ENCODE measurements at places on chromosomes 11 and 22.

GRCh38 chr11:977830-978720 lies 52.4 kb downstream of the AP2A2 start:
- DNase-seq: no peak

GRCh38 chr11:86672007-86672621 lies at the start of gene ME3:
Gene ME3 (minus strand): TSS chr11:86672616.
- DNase-seq: peak; percentile 36

- no peak for DNase-seq
Measured at GRCh38 chr11:14969901-14970323, 2.2 kb downstream of the CALCA start.

- DNase-seq: no peak
Measured at GRCh38 chr11:43685440-43685839, 4.9 kb downstream of the HSD17B12 start.

DNA sequence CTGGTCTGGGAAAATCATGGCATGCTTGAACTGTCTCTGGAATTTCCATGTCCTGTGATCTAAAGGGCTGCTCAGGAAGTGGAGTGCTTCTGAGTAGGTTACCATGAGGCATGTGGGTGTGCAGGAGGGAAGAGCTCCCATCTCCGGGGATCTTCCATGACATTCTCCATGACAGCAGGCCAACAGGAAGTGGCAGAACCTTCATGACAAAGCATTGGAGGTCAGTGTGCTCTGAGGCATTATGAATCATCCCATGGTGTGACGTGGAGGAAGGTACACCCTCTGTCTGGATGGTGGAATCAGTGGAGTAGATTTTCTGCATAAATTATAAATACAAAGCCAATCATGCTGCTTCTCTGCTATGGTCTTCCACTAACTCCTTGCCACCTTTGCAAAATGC lies 139.6 kb upstream of the E2F8 start:
- DNase-seq: peak; percentile 89

- DNase-seq: no peak
Measured at GRCh38 chr11:416757-417621, 2.2 kb upstream of the SIGIRR start.

DNA sequence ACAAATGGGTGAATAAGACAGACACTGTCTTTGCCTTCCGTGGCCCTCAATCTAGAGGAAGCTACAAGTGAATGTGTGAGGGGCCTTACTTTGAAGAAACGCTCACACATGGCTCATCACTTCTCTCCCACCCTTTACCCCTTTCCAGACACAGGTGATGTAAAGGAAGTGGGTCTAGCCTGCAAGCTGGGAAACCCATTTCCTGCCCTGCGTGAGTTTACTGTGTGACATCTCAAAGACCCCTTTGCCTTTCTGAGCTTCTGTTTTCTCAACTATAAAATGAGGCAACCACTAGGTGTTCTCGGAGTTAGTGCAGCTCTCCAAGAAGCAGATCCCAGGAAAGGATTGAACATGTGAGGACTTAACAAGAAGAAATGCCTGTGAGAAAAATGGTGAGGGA lies 43.1 kb upstream of the LMO2 start:
- no peak for DNase-seq

DNA sequence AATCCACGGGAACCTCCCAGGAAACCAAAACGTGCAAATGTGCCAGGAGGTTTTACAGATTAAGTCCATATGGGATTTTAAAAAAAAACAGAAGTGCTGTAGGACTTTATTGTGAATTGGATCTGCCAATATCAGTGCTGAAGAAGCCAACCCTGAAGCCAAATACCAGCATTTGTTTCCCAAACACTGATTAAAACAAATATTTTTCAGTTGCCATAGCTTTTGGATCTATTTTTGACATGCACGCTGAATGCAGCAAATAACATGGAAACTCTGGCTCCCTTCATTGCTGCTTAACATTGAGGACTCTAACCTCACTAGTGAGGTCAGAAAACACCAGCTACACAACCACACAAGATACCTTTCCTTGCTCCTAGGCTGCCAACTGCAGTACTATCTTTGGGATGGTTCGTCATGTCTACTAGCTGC lies 28.4 kb upstream of the SIK2 start:
- DNase-seq: peak; percentile 29

DNA sequence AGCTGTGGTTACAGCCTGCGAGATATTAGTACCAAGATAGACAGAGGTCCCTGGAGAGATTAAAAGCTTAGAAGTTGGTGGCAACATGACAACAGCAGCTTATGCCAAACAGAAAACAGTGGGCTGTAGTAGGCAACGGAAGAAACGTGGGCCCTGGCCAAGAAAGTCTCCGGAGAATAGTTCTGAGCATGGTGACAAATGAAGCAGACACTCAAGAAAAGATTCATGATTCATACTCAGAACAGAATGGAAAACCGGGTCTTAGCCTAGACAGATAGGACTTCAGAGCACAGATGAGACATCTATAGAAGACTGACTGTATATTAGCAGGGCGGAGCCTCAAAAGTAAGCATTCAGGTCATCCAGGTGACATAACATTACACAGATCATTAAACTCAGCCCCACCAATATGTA lies 727.4 kb downstream of the ETS1 start:
- no peak for DNase-seq

- DNase-seq: no peak
Measured at GRCh38 chr22:47437636-47438035, 675.2 kb downstream of the TBC1D22A start.

DNA sequence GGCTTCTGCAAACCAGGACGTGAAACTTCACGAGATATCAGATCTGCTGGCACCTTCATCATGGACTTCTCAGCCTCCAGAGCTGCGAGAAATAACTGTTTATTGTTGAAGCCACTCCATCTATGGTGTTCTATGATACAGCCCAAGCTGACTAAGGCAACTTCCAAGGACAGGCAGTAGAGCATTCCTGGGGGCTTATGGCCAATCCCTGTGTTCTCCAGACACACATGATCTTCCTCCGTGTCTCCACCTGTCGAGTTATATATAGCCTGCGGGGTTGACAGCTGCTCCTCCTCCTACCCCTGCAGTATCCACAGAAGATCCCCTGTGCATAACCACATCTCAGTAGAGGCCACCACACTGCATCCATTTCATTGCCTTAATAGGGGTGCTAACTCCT lies 11.0 kb downstream of the TP53AIP1 start:
- DNase-seq: no peak

DNA sequence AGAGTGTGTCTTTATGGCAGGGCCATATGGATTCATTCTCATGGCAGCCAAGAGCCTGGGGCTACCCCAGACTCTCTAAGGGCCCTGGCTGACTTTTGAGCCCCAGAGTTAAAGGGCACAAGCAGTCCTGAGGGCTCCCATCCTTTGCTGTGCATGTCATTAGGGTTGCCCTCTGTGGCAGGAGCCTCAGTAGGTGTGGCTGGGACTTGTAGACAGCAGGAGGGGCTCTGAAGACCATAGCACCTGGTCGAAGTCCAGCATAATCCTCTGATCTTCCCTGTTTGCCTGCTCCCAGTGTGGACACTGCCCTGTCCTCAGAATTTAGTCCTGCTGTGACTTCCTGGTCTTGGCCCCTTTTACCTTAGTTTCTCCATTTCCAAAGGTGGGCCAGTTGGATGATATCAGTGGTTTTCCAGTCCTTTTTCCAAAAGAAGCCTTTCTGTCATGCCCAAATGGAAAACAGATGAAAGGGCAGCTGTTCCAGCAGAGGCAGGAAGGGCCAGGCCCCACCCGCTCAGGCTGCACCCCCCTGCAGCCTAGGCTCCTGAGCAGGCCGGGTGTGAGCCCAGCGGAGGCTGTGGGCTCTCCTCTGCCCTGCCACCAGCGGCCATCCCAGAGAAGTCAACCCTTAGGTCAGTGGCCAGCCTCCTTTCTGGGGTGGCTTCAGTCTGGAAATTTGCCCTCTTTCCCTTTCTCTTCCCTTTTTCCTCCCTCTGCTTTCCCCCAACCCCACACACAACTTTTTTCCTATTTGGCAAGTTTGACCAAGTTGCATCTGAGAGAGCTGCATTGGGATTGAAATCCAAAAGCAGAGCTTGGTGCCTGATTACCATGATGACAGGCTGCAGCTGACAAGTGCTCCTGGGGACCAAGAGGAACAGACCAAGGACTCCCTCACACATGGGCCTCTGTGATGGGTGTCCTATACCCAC lies 32.8 kb upstream of the SUSD2 start:
- DNase-seq: no peak

DNA sequence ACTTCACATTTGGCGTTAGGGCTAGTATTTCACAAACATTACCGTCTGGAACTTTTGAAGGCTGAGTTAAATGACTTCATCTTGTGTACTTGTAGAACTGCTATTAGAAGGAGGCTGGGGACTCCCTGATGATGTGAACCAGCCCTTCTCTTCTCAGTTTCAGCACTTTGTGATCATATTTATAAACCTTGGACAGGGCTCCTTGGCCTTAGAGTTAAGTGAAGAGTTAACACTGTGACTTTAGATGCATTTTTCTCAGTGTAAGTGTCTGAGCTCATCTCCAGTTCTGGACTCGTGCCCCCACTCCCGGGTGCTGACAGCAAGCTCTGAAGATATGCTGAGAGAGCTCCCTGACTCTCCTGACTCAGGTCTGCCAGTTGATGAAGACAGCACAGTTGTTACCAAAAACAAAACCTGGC lies 8.4 kb downstream of the MIAT start:
- peak; percentile 71 for DNase-seq

DNA sequence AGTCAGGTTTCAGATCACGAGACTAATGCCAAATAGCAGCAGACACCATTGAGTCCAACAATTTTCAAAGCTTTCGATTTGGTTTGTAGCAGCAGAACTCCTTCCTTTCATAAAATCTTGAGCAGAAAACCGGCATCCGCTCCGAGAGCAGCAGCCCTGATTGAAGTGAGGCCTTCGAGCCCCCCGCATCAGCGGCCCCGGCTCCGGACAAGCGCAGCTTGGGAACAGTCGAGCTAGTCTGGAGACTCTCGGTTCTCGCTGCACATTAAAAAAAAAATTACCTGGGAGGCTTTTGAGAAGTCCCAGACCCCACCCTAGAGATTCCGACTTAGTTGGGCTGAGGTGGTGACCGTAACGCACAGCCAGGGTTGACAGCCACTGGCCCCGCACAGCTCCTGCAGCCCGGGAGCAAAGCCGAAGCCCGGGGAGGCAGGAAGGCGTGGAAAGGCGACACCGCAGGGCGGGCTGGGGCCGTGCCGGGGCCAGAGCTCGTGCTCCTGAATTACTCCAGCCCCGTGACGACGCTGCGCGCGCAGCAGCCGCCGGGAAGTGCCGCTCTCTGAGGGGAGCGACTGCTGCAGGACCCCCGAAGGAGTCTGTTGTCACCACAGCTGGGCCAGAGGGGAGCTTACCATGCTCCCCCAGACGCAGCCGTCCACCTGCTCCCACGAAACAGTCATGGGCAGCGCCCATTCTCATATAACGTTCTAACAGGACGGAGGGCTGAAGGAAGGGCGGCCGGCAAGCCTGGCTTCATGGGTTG lies 57.8 kb downstream of the SPATA19 start:
- no peak for DNase-seq

- DNase-seq: no peak
Measured at GRCh38 chr22:20392983-20393704, 807 bp upstream of the ZNF74 start.

GRCh38 chr11:116657842-116658825 lies 114.7 kb downstream of the BUD13 start:
- DNase-seq: no peak

- DNase-seq: no peak
Measured at GRCh38 chr22:25053153-25053805, 100.8 kb downstream of the KIAA1671 start.

DNA sequence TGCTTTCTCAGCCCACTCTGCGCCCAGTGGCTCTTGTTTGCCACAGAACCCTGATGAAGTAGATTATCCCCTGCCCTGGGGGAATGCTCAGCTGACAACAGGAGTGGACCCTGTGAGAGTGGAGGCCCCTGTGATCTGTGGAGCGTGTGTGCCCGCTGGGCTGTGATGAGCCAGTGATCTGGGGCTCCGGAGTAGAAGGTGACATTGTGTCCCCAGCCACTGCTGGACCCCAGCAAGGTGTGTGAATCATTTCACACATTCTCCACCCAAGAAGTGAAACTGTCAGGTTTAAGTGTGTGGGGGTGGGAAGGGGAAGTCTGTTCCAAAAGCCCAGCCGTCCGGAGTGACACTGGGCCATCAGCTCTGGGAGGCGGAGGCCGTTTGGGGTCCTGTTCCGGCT lies 33.1 kb upstream of the GRAMD4 start:
- DNase-seq: no peak

DNA sequence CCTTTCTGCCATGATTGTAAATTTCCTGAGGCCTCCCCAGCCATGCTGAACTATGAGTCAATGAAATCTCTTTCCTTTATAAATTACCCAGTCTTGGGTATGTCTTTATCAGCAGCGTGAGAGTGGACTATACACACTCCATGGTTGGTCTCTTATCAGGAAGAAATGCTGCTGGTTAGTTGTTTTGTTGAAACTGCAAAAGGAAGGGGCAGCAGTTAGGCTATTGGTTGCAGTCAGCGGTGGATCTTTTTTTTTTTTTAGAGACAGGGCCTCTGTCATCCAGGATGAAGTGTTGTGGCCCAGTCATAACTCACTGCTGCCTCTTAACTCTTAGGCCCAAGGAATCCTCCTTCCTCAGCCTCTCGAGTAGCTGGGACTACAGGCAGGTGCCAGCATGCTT lies 51.7 kb downstream of the HSD17B12 start:
- DNase-seq: no peak

GRCh38 chr11:101860696-101861427 lies 53.9 kb upstream of the CEP126 start:
- DNase-seq: peak; percentile 70

- DNase-seq: no peak
Measured at GRCh38 chr11:134346101-134346975, 14.6 kb downstream of the GLB1L2 start.

GRCh38 chr11:60265373-60266214 lies 14.9 kb upstream of the MS4A4A start:
- DNase-seq: no peak

- peak; percentile 73 for DNase-seq
Measured at GRCh38 chr11:23278121-23278520, 417.8 kb upstream of the CCDC179 start.

DNA sequence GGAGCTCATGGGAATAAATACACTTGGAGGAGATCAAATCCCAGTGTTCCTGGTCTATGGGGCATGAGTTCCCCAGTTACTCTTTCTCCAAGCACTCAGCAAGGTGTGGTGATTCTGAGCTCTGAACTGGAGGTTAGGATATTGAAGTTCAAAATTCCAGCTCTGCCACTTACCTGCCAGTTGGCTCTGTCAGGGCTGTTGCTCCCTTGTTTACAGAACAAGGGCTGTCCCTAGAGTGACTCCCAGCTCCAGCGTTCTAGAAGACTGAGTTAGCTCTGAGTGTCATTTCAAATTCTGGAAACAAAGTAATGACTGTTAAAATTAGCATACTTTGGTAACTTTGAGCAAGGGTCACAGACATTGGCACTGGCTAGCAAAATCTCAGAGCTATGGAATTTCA lies 69.7 kb upstream of the ZBED5 start:
- no peak for DNase-seq

Data from fibroblast of skin of abdomen (primary cell).